ENCODE measurements at places on chromosomes 2 and 18. TPM values are rescaled to one million over a fixed set of nuclear protein-coding genes. Genes with fewer than 3 reads are reported as not detected.

DNA sequence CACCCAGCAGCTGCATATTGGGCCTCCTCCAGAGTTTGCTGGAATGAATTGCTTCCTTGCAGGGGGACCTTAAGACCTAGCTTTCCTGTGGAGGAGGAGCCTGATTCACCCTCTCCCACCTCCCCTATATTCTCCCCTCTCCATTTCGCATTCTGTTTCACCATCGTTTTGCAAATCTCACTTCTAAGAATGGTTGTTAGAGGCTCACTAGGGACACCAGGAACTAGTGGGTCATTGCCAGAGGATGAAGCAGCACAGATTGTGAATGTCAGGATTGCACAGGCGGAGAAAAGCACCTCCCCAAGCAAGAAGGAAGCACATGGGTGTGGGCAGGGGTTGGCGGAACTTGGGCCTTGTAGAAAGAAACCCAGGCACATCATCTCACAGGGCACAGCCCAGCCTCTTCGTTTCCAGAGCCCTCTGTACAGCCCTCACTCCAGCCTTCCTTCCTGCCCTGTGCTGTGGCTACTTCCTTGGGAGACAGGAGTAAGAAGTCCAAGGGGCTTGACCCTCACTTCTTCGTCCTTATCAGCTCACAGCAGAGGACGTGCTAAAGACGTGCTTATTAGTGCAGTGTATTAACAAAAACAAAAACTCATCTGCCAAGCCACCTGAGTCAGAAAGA is 63.4 kb downstream of the TACR1 start:
- H3K4me3 ChIP-seq: no peak overlapping the region
- DNase-seq: no peak
- H3K36me3 ChIP-seq: no peaks in the 10 kb centered on the region
- no peak overlapping the region for H3K27ac ChIP-seq
- H3K27me3 ChIP-seq: no peaks in the 10 kb centered on the region

DNA sequence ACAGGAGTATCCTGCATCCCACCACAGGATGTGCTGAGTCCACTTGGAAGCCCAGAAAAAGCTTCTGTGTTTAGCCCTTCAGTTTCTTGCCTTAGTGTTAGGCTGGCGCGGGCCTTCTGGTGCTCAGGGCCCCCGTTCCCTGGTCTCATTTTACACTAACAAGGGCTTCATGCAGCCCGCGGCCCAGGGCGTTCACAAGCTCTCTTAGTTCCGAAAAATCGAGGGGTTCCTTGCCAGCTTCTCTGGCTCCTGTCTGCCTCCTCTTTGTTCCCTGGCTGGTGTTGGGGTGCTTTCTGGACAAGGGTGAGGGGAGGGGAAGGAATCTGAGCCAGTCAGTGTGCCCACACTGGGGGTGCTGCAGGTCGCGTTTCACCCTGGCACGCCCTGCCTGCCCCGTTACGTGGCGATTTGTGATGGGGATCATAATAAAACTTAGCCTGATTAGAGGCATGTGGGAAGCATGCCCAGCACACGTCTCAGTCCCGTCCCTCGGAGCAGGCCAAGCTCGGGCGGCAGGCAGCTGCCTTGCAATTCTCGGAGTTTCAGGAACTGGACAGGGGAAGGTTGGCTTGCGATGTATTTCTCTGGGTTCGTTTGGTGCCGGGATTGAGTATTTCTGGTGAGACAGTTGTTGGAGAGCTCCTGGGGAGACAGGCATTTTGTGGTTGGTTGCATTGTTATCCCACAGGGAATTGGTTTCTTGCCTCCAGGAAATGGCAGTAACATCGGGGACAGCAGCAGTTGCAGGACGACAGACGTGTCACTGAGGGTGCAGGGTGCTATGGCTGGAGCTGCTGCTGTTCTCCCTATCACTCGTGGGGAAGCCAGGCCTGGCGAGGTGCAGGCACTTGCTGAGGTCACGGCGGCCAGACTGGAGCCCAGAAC is 22.9 kb downstream of the SH3BP4 start:
- H3K36me3 ChIP-seq: no peaks in the 10 kb centered on the region
- H3K4me3 ChIP-seq: no peak overlapping the region
- no peak for DNase-seq
- H3K4me1 ChIP-seq: peaks cover 23% of the 10 kb centered on the region

DNA sequence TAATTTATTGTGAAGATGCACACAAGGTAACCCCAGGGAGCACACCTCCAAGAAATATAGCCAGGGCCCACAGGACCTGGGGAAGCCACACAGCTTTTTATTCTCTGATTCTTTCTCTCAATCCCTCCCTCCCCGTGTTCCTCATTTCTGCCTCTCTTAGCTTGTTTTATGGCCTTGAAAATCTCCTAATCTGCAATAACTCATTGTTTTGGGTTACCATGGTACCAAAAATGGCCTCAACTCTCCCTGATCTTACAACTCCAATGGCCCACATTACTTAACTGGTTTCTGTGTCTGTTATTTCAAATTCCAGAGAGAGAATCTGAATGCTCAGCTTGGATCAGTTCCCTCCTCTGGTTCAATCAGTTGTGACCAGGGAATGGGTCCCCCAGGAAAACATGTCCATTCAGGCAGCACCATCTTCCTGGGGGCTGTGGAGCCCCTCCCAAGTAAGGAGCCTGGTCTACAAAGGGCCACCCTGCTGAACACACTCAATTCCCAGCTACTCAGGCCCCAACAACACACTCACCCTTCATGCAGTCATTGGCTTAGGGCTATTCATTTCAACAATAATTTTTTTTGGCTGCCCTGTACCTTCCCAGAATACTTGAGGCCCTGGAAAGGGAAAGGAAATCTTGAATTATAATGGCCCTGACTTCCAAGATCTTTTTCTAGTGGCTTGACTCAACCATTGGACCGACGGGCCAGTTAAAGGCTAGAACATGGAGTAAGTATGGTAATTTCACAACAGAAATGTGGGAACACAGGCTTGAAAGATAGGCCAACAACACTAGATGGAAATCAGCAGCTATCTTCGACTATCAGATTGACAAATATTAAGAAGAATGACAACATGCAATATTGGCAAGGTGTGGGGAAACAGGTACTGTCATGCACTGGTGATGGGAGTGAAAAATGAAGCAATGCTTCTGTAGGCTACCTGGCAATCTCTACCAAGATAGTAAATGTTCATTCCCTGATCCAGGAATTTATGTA is 41.6 kb upstream of the ST3GAL5 start:
- H3K27ac ChIP-seq: no peak overlapping the region
- H3K4me3 ChIP-seq: no peak overlapping the region
- no peaks in the 10 kb centered on the region for H3K36me3 ChIP-seq
- no peaks in the 10 kb centered on the region for H3K27me3 ChIP-seq

DNA sequence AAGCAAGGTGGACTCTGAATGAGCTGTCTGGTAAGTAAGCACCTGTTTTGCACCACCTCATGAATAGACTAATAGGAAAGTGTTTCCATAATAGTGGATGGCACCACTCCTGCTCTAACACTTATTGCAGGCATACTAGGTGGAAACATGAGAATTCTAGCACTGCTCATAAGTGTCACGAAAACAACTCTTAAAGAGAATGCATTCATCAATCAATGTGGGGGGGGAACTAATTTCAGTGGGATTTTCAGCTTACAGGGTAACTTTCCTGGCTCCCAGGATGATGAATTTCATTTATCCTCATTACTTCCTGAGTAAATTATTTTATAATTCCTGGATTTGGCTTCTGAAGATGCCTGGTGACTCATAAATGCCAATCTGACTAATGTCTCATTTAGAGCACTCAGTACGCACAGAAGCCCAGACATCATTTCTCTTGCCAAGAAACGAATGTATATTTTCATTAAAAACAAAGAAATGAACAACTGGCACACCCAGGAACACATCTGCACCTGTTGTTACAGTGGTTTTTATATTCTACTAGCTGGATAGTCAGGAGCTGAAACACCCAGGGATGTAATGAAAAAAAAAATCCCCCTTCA is 129.6 kb downstream of the PID1 start:
- no peak overlapping the region for H3K27ac ChIP-seq
- H3K4me1 ChIP-seq: no peaks in the 10 kb centered on the region
- H3K27me3 ChIP-seq: no peaks in the 10 kb centered on the region
- H3K4me3 ChIP-seq: no peak overlapping the region

DNA sequence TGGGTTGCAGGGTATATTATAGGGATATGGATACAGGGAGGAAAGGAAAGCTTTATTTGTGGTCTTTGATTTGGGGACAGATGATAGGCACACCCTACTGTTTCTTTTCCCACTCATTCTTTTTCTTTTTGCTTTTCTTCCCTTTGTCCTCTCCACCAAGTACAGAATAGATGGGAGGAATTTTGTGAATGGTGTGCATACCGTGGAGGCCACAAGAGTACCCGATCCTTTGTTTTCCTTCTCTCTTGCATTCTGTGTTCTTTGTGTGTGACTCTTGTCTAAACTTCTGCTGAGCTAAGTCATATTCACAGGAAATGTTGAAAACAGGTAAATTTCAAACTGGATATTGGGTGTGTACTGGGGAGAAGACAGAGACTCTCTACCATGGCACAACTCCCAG is 321.4 kb upstream of the SLC8A1 start:
- H3K27me3 ChIP-seq: no peaks in the 10 kb centered on the region
- no peaks in the 10 kb centered on the region for H3K4me1 ChIP-seq
- no peaks in the 10 kb centered on the region for H3K36me3 ChIP-seq
- no peak overlapping the region for H3K27ac ChIP-seq
- no peak for DNase-seq
- no peak overlapping the region for H3K4me3 ChIP-seq

DNA sequence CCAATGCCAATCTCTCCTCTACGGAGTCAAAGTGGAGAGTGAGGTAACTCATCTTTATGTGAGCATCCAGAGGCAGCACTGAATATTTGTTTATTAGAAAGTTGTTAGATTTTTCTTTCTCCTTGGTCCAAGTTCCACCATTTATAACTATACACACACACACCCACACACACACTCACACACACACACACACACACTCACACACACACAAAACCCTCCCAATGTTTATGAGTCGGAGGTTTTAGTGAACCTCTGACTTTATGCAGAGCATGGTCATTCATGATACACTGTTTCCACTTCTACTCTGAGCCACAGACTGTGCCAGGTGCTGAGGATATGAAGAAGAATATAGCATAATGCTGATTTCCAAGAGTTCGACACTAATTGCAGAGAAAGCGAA is 132.9 kb upstream of the CCDC68 start:
- no peak overlapping the region for H3K4me3 ChIP-seq
- H3K27ac ChIP-seq: no peak overlapping the region
- H3K27me3 ChIP-seq: no peaks in the 10 kb centered on the region
- no peaks in the 10 kb centered on the region for H3K4me1 ChIP-seq
- no peaks in the 10 kb centered on the region for H3K36me3 ChIP-seq

DNA sequence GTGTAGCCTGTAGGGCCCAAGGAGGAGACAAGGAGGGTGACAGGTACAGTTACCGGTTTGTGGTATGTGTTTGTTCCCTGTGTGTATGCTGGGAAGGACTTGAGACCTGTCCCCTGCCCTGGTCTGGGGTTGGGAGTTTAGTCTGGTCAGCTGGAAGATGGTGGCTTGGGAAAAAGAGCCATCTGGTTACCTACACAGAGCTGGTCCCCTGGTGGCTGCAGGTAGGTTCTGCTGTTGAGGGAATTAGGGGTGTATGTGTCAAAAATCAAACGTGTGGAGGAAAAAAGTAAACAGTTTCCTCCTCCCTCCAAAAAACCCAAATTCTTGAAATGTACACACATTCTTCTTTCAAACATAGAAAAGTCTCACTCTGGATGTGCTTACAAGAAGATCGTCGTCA is 24.3 kb downstream of the PTMA start:
- H3K4me3 ChIP-seq: no peak overlapping the region
- no peaks in the 10 kb centered on the region for H3K4me1 ChIP-seq
- no peaks in the 10 kb centered on the region for H3K36me3 ChIP-seq
- no peaks in the 10 kb centered on the region for H3K27me3 ChIP-seq
- H3K27ac ChIP-seq: no peak overlapping the region

DNA sequence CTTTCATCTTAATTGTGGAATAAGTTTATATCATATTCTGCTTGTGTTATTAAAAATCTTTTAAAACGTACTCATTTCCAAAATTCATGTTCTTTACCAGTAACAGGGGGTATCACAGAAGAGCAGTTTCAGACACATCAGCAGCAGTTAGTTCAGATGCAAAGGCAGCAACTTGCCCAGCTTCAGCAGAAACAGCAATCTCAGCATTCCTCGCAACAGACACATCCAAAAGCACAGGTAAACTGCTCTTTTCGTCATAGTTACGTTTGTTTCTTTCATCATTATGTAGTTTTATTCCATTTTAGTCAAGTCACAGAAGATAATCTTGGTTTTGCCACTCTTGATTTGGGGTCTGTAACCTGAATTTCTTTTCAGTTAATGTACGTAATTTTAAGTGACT is 93.5 kb upstream of the KIF5C start:
- no peak overlapping the region for H3K4me3 ChIP-seq
- H3K27ac ChIP-seq: no peak overlapping the region
- H3K4me1 ChIP-seq: no peaks in the 10 kb centered on the region
- no peak for DNase-seq
- no peaks in the 10 kb centered on the region for H3K36me3 ChIP-seq
- no peaks in the 10 kb centered on the region for H3K27me3 ChIP-seq

DNA sequence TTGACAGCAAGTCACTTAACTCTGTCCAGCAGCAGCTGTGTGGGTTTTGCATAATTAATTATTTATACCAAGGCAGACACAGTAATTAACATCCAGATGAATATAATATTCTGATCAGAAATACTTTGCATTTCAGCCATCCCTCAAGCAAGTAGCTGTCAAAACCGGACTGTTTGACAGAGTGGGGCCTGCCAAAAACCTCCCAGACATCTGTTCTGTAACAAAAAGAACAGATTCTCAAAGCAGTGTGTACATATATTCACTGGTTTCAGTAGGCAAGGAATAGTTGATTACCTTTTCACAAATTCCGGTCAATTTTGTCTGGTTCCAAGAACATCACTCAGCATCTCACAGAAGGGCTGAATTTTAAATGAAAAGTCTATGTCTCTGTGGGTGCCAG is 291.6 kb downstream of the CMPK2 start:
- H3K36me3 ChIP-seq: no peaks in the 10 kb centered on the region
- DNase-seq: no peak
- H3K4me3 ChIP-seq: no peak overlapping the region

- H3K27ac ChIP-seq: no peak overlapping the region
- peak; percentile 42 for DNase-seq
- no peaks in the 10 kb centered on the region for H3K4me1 ChIP-seq
- no peaks in the 10 kb centered on the region for H3K27me3 ChIP-seq
Measured at GRCh38 chr18:49898421-49898820, 85.1 kb upstream of the ACAA2 start.

GRCh38 chr2:143607231-143608062 is 478.2 kb downstream of the ARHGAP15 start:
- no peaks in the 10 kb centered on the region for H3K27me3 ChIP-seq
- peaks cover 10% of the 10 kb centered on the region for H3K4me1 ChIP-seq
- no peak for DNase-seq
- H3K4me3 ChIP-seq: no peak overlapping the region

The DNAH7 gene
- 4.9 TPM for total RNA-seq

The GLS gene
- total RNA-seq: 346 TPM

The GMCL1 gene
- 15.3 TPM for total RNA-seq

The CPLX4 gene
- total RNA-seq: not detected
